ENCODE measurements at places on chromosomes 5 and 9.

GRCh38 chr5:130077007-130077406, 172.7 kb downstream of the CHSY3 start:
- DNase-seq, result no peak

DNA sequence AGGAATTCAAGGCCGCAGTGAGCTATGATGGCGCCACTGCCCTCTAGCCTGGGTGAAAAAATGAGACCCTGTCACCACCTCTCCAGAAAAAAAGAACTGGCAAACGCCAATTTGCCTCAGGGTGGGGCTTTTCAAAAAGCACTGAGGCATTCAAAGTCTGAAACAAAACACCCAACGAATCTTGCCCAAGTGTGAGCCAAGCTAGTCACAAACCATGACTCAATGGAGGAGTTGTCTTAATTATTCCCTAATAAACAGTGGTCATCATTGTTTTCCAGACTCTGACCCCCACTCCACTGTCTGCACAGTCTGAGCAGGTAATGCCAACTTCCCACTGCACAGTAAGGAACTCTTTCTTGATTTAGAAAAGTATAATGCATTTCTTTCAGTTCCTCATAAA, 16.8 kb downstream of the FRMD3 start:
- DNase-seq, result no peak

DNA sequence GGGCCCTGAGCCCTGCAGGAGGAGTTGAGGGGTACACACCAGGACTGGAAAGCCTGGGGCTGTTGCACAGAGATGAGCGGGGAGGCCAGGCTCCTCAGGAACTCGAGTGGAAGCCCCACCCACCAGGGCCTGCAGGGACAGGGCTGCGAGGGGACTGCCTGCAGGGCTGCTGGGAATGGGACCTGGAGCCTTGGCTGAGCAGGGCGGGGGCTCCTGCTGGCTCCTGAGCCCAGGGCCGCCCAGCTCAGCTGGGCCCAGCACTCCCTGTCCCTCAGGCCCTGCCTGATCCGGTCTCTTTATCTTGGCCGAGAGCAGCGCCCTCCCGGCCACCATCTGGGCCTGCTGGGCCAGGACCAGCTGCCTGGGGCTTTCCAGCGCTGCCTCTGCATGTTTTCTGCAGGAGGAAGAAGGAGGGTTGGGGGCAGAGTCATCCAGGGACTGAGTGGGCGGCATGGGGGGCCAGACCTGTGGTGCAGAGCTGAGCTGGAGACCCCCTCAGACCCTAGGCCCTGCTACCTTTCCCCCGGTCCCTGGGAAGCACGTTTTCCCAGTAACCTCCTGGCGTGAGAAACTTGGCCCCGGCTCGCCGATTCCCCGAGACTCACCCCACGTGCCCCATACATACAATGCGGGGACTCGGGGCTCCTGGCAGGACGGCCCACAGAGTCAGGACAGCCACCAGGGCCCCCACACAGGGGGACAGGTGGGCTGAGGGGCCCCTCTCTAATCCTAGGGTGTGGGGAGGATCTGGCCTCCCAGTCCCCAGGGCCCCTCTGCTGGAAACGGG, 9.4 kb downstream of the LCN12 start:
- no peak for DNase-seq

GRCh38 chr9:116147821-116148220, 5.8 kb upstream of the PAPPA start:
- DNase-seq, result no peak

GRCh38 chr9:6978591-6978990, 220.8 kb downstream of the KDM4C start:
- DNase-seq, result no peak

DNA sequence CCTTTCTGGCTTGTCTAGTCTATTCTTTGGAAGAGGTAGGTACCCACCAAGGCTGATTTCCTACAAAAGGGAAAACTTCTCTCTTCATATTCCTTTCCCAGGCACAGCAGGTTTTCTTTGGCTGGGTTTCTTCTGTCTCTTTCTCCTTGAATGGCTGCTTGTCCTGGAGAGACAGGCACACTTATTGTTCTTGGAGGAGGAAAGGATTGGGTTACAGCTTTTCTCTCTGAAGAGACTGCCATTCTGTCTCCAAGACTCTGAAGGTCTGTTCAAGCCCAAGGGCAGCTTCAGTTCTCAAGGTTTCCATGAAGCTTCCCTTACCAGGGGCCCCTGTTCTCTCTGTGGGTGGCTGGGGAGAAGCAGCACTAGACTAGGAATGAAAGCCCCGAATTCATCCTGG, 33.9 kb downstream of the ACTBL2 start:
- no peak for DNase-seq

DNA sequence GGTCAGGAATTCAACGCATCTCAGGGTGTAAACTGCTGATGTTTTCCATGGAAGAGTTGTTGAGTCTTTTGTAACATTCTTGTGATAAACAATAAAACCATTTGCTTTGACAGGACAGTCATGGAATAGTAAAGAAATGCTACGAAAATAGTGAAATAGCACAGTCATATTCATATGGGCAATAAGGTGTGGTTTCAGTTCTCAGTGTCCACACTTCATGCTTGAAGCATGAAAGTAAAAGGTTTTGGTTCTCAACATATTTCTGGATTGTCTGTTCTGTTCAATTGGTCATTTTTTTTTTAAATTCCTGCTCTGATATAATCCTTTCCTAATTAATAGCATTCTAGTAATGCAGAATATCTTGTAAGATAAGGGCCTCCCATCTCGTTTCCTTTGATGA, 467.6 kb upstream of the ZNF608 start:
- no peak for DNase-seq

DNA sequence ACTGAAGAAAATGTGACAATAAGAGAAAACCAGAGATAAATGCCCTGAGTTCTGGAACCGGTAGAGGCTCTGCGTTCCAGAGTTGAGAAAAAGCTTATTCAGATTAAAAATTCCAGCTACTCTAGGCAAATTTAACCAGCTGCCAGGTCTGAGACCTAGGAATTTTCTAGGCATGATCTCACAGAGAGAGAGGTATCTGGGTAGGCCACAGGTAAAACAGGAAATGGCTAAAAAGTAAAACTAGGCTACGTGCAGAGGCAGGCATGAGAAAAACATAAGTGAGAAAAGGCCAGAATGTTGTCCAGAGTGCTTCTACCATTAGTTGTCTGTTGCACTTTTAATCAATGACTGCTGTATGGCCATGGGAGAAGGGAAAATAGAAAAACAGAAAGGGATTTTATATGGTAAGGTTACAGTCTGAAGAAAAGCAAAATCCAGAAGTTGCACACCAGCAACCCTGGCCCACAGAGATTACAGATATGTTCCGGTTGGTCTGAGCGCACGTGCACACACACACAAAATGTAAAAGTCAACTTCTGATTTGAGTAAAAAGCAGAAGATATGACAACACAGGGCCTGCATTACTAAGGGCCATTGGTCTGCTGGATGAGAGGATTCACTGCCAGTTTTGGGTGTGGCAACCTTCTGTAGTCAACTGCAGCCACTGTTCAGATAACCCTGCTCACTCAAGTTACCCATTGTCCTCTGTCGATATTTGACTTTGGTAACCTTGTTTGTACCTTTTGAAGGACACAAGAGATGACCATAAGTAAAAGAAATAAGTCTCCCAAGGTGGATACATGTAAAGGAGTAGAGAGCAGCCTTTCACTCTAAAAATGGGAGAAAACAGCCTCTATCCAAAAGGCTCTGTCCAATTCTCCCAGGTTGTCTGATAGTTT, 266.0 kb downstream of the DTWD2 start:
- DNase-seq, result no peak

DNA sequence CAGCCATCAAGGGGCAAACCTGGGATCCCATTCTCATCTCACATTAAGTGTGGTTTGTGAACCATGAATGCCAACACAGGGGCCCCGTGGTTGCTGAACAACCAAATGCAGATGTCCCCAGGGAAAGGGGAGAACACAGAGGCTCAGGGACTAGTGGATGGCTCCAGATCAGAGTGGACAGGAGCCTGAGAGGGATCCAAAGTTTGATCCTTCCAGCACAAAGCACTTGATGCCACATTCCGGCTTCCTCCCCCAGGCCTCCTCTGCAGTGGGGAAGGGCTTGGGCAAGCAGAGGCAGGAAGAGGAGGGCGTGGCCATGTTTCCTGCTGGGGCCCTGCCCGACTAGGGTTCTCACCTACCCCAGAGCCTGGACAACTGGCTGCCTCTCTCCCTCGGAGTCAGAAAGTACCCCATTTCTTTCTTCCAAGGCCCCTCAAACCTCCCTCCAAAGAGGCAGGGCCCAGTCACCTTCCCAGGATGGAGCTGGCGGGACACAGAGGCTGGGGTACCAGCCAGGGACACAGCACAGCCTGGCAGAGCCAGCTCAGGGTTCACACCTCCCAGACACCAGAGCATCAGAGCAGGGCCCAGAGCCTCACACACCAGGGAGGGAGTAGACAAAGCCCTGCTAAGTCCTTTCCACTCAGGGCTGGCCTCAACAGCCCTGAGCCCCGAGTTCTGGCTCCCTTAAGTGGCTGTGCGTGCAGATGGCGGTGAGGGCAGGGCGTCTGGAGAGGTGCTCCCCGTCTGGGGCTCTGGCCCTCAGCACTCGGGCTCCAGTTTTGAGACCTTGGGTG, 4.3 kb upstream of the RNF44 start:
- peak; percentile 52 for DNase-seq

GRCh38 chr5:39158127-39158593, 61.2 kb downstream of the FYB1 start:
- DNase-seq, result no peak

DNA sequence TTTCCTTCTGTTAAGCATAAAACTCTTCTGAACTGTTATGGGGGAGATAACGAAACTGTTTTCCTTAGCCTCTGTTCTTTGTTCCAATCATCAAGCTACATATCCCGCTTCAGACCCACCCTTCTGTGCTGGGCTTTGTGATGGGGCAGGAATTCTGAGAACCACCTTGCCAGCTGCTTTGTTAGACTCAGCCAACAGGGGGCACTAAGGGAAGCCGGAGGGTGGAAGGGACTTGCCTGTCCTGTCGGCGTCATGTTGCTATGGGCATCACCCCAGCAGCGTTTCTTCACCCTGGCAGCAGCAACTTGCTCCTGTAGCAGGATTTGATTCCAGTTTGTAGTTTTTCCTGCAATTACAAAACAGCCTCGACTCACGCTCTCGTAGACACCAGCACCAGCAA, 169.1 kb downstream of the CAAP1 start:
- DNase-seq, result peak; percentile 12

GRCh38 chr5:177276886-177277285, 26.6 kb downstream of the RAB24 start:
- DNase-seq, result no peak

GRCh38 chr5:52844885-52845284, 57.2 kb downstream of the ITGA1 start:
- no peak for DNase-seq

DNA sequence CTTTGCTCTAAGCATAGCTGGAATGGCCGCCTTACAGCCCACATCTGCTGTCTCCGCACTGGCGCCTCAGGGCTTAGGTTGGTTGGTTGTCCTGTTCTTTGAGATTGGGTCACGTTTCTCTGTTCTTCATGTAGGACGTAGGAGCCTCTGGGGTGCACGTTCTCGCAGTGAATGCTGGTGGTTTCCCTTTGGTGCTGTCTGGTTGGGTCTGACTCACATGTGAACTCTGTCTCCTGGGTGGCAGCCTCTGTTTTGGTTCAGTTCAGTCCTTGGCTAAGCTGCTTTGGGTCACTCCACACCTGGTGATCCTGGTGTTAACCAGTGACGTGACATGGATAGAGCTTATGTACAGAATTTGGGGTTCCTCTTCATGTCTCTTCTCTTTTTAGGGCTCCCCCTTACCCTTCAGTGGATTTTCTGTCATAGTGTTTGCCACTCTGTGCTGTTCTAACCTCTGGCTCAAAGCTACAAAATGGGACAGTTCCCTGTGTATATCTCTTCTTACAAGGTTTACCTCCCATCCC, 12.6 kb upstream of the LPCAT1 start:
- peak; percentile 40 for DNase-seq

- no peak for DNase-seq
These were observed 48.7 kb downstream of the RICTOR start for GRCh38 chr5:39025456-39025855.

DNA sequence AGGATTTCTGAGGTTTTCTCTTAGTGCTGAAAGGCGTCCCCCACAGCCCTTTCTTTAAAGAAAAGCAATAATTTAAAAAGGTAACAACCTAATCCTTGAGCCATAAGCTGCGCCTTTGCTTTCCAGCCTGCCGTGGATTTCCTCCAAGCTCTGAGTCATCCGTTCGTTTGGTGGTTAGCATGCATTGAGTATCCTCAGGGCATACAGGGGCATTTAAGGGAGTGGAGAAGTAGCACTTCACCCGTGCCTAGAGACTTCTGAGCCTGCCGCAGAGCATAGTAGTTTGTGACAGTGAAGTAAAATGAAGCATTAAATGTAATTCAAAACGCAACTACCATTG, 892 bp upstream of the TNC start:
- no peak for DNase-seq

- DNase-seq, result no peak
These were observed 5.7 kb upstream of the CHD1 start for GRCh38 chr5:98934546-98934945.

DNA sequence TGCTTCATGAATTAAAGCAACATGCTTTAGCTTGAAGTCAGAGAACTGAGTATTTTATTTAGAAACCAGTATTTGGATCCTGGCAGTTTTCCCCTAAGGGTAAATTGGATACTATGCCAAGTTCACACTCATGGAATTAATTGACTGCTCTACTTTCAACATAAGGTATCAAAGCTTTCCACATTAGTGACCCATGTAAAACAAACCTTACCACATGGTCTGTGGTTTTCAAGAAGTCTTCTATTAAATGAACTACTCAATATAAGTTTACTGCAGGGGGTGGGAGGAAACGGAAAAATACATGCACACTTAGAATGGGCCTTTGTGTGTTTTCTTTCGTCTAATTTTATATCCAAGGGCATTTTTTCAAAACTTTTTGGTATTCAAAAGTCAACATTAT, 232.0 kb upstream of the FBXL7 start:
- DNase-seq, result no peak

GRCh38 chr9:136786451-136786850, 4.7 kb upstream of the TMEM141 start:
- DNase-seq, result no peak

- DNase-seq, result no peak
These were observed 78.6 kb downstream of the CFAP77 start for GRCh38 chr9:132488626-132489025.

GRCh38 chr9:75112789-75113188, 24.5 kb downstream of the OSTF1 start:
- no peak for DNase-seq

GRCh38 chr5:91139572-91140200, 243.4 kb downstream of the ARRDC3 start:
- DNase-seq, result no peak
